ENCODE measurements at places on chromosomes 4 and X.

GRCh38 chr4:129218360-129218759 is 122.4 kb downstream of the C4orf33 start:
- DNase-seq = no peak

GRCh38 chr4:82989575-82990429 is 20.8 kb downstream of the LIN54 start:
- no peak for DNase-seq

GRCh38 chr4:41835321-41835995 is 86.9 kb upstream of the PHOX2B start:
- no peak for DNase-seq

GRCh38 chr4:168769837-168770236 is 240.2 kb downstream of the CBR4 start:
- DNase-seq = no peak

DNA sequence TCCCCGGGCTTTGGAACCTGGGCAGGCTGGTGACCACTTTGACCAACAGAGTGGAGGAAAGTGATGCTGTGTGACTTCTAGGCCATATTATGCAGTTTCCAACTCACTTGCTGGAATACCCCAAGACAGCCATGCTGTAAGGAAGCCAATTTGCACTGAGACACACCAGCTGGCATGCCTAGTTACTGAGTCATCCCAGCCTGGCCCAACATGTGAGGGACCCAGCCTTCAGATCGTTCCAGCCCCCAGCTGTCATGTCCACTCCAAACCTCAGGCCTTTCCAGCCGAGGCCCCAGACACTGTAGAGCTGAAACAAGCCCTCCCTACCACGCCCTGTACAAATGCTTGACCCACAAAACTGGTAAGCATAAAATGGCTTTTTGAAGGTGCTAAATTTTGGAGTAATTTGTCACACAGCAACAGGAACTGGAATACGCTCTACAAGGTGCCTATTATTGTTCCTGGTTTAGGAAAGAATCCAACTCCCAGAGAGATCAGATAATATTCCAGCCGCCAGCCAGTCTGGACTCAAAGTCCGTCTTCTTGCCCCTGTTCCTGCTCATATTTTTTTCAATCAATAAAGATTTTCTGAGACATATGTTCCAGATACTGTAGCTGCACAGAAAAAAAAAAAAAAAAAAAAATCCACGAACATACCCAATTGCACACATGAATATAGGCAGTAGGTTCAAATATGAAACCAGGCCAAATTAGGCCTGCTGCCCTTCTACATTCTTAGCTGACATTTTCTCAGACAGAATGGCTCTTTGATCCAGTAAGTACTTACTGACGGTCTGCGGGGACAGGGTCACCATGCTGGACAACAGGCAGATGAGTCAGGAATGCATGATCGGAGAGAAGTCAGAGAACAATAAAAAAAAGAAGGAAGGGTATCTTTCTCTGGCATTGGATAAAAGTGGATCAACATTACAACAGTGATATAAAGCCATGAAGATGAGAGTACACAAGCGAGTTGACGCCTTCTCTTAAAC is 35.1 kb downstream of the SH3KBP1 start:
- no peak for DNase-seq
